T follicular helper cell (primary cell): ENCODE measurements at places on chromosomes 3 and 15.

GRCh38 chr3:103705641-103706040 is 1270.8 kb downstream of the ZPLD1 start:
- DNase-seq: no peak

GRCh38 chr15:75620841-75621391 is 4.6 kb downstream of the SNUPN start:
- no peak for DNase-seq

GRCh38 chr15:96354731-96355567 is 24.4 kb downstream of the NR2F2 start:
- DNase-seq: no peak

DNA sequence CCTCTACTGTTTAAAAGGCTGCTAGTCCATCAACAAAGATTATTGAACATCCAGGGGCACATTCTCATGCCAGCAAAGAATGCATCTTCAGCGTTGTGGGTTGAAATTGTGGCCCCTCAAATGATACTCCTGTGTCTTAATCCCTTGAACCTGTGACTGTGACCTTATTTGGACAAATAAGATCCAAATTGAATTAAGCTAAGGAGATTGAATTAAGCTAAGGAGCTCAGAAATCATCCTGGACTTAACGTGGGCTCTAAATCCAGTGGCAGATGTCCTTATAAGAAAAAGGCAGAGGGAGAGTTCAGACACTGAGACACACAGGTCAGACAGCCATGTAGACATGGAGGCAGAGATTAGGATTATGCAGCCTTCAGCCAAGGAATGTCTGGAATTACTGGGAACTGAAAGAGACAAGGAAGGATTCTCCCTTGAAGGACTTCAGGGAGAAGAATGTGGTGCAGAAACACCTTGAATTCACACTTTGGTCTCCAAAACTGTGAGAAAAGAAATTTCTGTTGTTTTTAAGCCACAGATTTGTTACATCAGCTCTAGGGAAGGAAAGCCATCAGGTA is 57.3 kb upstream of the SLC24A5 start:
- no peak for DNase-seq

DNA sequence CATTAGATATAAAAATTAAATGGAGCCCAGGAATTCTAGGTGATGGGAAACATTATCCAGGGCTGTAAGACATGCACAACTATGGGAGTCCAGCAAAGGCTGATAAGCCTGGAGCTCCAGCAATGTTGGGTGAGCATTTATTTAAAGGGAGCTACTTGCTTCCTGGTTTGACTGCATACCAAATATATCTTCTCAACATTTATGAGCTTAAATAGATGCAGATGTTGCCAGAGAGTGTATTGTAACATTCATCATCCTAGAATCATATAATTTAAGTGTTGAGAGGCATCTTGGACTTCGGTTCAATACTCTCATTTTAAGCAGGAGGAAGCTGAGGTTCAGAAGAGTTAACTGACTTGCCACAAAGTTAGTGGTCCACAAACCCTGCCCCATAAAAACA is 12.2 kb upstream of the POLR2M start:
- DNase-seq: no peak

- DNase-seq: no peak
These were observed 102.9 kb upstream of the SPATA12 start for GRCh38 chr3:56957522-56957921.

GRCh38 chr3:114928989-114929640 is 218.0 kb downstream of the ZBTB20 start:
- no peak for DNase-seq

DNA sequence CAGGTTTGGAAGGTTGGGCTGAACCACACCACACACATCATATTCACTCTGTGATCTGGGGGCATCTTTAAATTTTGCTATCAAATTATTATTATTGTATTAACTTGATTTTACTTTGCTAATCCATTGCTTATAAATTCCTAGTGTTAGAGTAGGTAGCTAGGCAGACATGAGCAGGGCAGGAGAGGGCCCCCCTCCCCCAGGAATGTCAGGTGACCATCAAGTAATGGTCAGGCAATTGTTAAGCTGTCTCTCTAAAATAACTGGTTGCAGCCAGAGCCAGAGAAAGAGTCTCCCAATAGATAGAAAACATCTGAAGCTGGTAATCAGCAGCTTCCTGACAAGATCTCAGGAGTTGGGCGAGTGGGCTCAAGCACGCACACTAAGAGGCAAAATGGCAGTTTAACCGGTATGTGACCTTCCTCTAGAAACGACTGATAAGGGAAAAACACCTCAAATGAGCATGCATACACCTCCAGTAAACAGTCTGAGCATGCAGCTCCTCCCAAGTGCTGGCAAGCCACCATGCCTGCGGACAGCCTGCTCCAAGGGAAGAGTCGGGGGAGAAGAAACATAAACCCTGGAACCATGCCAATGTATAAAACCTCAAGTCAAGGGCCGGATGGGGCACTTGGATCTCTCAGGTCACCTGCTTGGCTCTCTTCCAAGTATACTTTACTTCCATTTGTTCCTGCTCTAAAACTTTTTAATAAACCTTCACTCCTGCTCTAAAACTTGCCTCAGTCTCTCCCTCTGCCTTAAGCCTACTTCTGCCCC is 3.1 kb upstream of the CXCR6 start:
- no peak for DNase-seq

- DNase-seq: no peak
These were observed 184.1 kb upstream of the CCDC54 start for GRCh38 chr3:107193116-107193515.

DNA sequence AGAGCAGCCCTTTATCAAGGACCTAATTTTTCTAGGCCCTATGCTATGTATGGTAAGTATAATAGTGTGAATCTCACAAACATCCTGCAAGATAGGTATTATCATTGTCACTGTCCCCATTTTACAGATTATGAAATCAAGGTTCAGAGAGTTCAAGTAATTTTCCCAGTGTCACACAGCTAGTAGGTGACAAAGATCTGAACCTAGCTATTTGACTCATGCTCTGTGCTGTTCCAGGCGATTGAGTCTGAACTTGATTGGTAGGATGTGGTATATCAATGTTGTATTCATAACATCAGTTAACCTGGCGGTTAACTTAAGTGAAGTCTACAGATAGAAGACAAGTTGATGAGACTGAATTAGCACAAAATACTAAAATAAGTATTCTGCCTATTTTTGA is 229.9 kb downstream of the CHST2 start:
- no peak for DNase-seq

- DNase-seq: no peak
These were observed 435.3 kb downstream of the TUSC7 start for GRCh38 chr3:117144853-117145252.

- DNase-seq: no peak
These were observed 160.7 kb upstream of the TSC22D2 start for GRCh38 chr3:150247441-150247840.

- DNase-seq: no peak
These were observed 56.2 kb upstream of the LPP start for GRCh38 chr3:188097791-188098190.

GRCh38 chr3:173096140-173096539 is 44.9 kb downstream of the SPATA16 start:
- no peak for DNase-seq

DNA sequence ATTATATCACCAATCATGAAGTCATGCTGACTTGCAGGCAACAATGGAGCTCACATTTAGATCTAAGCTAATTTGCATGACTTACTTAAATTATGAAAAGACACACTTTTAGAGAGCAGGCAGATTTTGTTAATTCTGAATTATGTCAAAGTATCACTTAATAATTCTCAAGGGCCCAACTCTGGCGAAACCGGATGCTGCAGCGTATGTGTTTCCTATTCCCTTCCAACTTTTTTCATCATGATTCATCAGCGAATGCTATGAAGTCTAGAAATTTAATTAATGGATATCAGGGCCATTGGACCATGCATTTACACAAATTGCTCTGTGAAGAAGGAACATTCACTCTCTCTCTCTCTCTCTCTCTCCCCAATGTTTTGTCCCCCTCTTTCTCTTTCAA is 63.5 kb upstream of the GOLGA8A start:
- DNase-seq: no peak

DNA sequence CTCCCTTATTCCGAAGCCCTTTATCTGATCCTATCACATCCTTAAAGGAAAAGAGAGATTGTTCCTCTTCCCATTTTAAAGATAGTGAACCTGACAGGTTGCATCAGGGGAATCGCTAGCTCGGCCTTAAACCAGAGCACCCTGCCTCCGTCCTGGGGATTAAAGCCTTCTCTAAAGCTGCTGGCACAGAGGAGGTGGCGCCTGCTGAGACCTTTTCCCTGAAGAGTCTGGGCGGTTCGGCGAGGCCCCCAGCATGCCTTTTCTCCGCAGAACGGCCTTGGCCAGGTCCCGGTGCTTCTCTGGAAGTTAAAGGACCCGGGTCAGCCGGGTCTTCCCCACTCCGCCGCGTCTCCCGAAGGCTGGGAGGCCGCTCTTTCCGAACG is 593 bp downstream of the FAM219B start:
- no peak for DNase-seq

GRCh38 chr3:114496021-114496434 is 202.2 kb downstream of the TIGIT start:
- no peak for DNase-seq

GRCh38 chr15:54307252-54307902 is 329.1 kb downstream of the UNC13C start:
- no peak for DNase-seq

DNA sequence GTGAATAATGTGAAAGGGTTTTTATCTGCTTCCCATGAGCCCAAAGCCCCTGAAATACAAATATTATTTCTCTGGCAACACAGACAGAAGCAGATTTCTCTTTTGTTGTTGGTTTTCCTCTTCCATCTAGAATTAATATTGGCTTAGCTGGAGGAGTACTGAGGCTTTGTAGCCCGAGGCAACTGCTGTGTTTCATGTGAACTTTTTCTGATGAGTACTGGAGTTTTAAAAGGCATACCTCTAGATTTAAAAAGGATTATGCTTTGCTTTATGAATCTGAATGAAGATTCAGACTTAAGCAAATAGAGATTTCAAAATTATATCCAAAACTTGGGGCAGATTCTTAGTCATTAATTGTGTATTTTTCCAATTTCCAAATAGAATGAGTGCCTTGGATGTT is 50.9 kb downstream of the IQCH start:
- no peak for DNase-seq

- DNase-seq: no peak
These were observed 7.7 kb upstream of the IVD start for GRCh38 chr15:40397688-40398412.

- no peak for DNase-seq
These were observed 58.6 kb downstream of the TMEM212 start for GRCh38 chr3:171901615-171902312.

- peak; percentile 19 for DNase-seq
These were observed 72.6 kb downstream of the MYO1E start for GRCh38 chr15:59299929-59300617.

GRCh38 chr3:143263852-143264513 is 144.4 kb downstream of the CHST2 start:
- no peak for DNase-seq

DNA sequence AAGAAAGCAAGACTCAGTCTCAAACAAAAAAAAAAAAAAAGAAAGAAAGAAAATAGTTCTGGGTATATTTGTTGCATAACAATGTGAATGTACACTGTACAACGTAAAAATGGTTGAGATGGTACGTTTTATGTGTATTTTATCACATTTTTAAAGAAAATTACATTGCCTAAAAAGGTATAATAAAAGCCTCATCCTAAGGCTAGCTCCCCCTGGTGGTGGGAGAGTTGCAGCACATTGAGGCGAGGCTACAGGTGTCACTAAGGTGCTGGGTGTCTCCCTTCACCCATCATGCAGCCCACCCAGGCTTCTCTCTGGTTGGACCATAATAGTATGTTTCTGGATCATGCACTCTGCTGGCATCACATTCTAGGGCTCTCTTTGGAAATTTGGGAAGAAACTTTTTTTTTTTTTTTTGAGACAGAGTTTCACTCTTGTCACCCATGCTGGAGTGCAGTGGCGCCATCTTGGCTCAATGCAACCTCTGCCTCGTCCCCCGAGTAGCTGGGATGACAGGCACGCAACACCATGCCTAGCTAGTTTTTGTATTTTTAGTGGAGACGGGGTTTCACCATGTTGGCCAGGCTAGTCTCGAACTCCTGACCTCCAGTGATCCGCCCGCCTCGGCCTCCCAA is 12.4 kb upstream of the RAB11A start:
- peak; percentile 74 for DNase-seq

DNA sequence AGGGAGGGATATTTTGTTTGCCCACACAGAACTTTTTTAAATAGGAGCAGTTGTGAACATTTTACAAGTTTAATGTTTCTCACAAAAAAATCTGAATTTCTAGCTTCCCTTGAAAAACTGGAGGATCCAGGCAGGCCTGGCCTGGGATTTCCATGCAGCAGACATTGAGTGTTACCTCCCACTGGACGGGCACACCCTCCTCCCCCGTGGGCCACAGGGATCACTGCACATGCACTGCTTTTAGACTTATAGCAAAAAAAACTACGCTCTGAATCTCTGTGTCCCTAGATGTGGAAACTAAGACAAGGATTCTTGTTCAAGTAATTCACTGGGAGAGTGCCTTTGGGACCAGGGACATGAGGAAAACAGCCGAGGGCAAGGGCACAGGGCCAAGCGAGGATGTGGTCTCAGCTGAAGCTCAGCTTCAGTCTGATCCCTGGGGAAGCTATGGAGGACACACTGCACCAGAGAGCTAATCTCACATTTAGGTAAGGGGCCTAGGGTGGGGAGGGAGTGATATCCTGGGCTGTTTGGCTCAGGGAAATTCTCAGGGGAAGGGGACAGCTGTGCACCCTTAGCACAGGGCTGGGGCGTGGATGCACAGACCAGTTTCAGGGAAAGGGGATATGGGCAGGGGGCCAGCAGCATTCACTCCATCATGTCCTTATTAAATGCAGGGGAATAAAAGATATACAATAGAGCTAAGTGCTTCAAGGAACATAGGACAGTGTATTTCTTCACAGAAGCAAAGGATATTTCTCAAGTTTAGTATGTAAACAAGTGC is 46.0 kb downstream of the FSIP1 start:
- no peak for DNase-seq

DNA sequence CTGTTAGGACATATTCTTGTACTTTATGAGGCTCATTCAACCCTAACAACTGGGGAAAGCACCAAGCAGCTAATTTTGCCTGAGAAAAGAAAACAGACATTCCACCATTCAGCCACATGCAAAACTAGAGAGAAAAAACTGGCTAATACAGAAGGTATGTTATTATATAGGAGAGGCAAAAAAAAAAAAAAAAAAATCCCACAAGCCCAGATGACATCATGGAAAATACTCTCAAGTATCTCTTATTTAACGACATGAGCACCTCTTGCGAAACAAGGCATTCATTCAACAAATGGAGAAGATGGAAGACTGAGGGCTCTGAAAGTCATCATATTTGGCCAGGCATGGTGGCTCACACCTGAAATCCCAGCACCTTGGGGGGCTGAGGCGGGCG is 61.5 kb downstream of the PRICKLE2 start:
- no peak for DNase-seq

GRCh38 chr3:188689101-188689574 is 482.6 kb upstream of the TPRG1 start:
- DNase-seq: no peak

- no peak for DNase-seq
These were observed 3.9 kb upstream of the HHLA2 start for GRCh38 chr3:108292450-108292849.

GRCh38 chr3:62669161-62669560 is 206.1 kb downstream of the CADPS start:
- DNase-seq: no peak

- no peak for DNase-seq
These were observed 227.2 kb downstream of the RSRC1 start for GRCh38 chr3:158337110-158337509.
